ENCODE measurements at places on chromosomes 7 and 10.

DNA sequence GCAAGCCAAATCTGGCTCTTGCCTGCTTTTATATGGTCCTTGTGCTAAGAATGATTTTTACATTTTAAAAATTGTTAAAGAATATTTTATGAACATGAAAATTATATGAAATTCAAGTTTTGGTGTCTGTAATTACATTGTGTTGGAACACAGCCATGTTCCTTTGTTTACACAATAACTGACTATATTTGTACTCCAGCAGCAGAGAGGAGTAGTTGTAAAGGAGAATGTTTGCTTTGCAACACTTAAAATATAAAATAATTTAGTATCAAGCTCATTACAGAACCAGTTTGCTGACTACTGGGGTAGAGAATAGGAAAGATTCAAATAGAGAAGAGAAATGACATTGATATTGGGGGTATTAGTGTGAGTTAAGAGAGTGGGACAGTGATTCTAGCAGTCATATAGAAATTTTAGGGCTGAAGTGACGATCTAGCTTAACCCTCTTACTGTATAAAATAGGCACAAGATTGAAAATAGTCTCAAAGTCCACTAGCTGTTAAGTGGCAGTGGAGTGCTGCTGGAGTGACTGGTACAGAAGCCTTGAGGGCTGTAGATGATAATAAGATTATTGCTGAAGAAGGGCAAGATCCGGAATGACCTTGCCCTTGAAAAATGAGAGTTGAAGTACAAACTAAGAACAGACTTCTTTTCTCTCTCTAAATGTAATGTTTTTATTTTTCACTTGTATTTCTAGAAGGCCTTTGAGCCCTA, 28.2 kb downstream of the SGPL1 start:
- DNase-seq: no peak

DNA sequence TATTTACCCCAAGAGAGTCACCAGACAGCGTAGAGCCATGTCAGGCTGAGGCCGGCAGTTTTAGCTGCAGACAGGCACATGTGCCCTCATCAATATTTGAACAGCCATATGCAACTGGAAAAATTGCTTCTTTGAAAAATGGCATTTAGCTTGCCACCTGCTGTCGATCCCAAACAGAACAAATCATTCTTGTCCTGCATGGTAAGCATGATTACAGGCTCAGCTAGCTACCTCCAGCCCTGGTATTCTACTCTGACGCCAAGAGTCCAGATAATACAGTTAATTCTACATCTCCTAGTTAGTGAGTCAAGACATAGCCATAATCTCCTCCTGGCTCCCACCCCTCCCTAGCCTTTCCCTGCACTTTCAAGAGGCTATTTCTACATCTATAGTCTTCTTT, 7.7 kb downstream of the CREB3L2 start:
- no peak for DNase-seq

- DNase-seq: no peak
These were observed 217.2 kb downstream of the TWIST1 start for GRCh38 chr7:18900236-18900635.

GRCh38 chr10:131655101-131655849, 245.5 kb upstream of the PPP2R2D start:
- no peak for DNase-seq

DNA sequence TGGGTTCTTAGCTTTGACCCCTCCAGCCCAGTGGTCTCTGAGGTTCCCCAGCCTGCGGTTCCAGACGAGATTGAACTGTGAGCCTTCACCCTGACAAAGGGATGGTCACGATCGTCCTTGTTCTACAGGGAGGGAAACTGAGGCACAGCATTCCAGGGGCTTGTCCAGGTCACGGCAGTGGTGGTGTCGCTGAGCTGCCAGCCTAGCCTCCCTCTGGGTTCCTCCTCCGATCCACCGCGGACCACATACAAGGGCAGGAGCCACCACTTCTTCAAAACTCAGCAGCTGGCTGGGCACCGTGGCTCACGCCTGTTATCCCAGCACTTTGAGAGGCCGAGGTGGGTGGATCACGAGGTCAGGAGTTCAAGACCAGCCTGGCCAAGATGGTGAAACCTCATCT, 35.8 kb downstream of the ELFN1 start:
- no peak for DNase-seq

DNA sequence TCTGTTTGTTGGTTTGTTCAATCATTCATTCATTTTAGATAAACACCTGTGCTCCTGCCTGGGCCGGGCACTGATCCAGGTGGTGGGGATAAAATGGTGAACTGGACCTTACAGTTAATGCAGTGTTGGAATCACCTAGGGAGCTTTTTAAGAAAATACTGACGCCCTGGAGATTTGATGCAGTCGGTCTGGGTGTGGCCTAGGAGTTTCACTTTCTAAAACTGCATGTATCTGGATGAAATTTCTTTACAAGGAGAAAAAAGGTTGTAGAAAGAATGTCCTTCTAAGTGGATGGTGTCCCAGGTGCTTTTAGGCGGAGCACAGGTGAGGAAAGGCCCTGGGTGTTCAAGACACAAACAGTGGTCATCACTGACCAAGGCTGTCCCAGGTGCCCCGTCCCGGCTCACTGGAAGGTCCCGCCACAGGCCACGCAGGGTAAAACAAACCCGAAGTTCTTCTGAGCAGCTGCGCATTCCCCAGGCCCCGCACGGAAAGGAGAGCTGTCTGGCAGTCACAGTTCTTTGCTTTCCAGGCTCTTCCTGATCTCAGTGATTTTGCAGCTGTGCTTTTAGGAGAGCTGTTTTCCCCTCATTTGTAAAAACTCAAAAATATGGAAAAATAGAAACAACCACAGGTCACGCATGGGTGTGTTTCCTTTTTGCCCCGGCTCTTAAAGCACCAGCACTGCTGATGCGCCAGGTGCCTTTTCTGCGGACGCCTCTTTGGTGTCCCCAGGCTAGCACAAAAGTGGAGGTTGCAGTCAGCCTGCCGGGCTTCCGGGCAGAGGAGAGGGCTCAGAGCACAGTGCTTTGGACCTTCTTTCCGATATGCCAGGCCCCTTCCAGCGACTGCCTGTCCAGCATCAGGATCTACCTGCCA, 161.9 kb downstream of the GRK5 start:
- no peak for DNase-seq

DNA sequence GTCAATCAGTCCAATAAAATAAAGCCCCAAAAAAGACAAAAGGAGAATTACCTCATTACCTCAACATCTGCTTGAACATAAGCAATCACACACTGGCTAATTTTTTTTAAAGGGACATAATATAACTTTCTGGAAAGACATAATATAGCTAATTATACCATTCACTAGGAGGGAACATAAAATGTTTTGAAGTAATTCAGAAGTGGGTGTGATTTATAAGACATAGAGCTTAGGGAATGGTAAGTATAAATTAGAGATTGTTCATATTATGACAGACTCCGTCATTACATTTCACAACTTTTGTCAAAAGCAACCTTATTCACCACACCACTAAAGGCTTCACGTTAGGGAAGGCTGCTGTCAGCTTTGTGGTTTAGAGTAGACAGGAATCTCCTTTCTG, 3.8 kb downstream of the SHTN1 start:
- no peak for DNase-seq

DNA sequence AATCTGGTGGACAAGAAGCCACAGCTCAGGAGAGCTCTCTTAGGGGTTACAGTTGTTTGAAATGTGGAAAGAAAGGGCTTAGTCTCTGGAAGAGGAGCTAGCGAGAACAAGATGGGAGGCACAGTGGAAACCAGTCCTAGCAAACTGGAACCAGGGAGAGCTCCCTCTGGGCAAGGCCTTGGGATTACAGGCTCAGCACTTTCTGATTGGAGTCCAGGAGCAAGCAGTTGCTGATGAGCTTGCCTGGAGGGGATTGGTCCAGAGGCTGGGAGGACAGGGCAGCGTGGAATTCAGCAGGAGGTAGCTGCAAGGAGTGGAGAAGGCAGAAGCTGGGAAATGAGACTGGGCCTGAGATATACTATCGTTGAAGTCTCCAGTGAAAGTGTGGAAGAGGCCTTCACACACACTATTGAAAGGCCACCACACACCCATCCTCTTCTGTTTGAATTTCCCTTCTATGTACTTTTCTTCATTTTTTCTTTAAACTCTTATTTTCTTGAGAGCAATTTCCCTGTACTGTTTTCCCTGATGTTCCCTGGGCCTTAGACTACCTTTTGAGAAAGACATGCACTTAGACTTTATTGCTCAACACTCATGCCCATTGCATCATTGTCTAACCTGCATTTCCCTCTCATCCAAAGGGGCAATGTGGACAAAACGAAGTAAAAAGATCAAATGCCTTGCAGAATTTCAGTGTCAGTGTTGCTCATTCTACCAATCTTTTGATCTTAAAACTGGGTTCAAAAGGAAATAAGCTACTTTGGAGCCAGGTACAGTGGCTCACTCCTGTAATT, 57.8 kb upstream of the LANCL2 start:
- DNase-seq: no peak

- no peak for DNase-seq
These were observed 39.0 kb upstream of the SLIT1 start for GRCh38 chr10:97224483-97225435.

- DNase-seq: no peak
These were observed 35.5 kb upstream of the TNPO3 start for GRCh38 chr7:129090300-129090907.

- DNase-seq: no peak
These were observed 13.1 kb downstream of the UNC5B start for GRCh38 chr10:71225291-71226058.

DNA sequence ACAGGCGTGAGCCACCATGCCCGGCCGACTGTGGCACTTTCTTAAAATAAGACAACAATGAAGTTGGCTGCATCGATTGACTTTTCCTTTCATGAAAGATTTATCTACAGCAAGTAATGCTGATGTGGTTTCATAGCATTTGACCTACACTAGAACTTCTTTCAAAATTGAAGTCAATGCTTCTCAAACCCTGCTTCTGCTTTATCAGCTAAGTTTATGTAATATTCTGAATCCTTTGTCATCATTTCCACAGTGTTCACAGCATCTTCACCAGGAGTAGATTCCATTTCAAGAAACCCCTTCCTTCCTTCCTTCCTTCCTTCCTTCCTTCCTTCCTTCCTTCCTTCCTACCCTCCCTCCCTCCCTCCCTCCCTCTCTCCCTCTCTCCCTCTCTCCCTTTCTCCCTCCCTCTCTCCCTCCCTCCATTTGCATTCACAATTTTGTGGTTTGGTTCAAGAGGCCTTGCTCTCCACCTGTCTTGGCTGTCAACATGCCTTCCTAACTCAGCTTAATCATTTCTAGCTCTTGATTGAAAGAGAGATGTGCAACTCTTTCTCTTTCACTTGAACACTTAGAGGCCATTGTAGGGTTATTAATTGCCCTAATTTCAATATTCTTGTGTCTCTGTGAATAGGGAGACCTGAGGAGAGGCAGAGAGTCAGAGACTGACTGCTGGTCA, 52.1 kb downstream of the HDAC9 start:
- no peak for DNase-seq

GRCh38 chr10:17847585-17848296, 38.6 kb downstream of the MRC1 start:
- DNase-seq: no peak

DNA sequence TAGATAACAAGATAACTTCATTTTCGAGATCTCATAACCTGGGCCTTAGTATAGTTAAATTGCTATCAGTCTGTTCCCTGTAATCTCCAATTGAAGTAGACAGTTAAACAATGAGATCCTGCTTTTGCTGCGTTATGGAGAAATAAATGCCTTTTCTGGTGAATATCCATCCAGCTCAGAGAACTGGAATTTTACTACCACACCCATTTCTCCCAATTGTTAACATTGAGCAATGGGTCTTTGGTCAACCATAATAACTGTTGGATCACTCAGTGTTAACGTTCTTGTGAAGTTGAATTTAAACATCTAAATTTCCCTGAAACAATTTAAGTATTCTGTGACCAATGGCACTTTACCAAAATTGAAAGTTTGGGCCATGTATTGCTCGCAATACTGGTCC, 3.0 kb downstream of the CALU start:
- DNase-seq: no peak

DNA sequence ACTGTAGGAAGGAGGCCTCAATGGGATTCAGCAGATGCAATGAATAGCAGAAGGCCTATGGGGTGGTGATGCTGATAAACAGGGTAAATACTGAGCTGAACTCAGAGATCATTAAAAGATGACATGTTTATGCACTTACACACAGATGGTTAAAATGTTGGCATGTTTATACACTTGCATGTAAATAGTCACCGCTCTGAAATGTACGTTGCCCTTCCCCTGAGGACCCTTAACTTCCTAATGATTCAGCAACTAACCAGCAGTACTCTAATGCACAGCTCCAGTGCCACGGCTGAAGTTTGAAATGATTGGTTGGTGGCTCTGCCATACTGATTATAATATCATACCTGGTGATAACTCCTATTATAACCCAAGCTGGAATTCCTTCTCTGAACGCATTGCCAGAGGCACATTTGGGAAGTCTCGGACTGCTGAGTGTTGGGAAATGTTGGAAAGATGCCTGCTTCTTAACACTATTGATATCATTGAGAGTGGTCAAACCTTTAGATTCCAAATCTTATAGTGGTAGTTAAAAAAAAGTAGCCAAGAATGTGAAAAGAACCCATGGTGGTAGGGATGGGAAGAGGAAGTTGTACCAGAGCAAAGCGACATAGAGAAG, 3.7 kb upstream of the CAV1 start:
- no peak for DNase-seq

DNA sequence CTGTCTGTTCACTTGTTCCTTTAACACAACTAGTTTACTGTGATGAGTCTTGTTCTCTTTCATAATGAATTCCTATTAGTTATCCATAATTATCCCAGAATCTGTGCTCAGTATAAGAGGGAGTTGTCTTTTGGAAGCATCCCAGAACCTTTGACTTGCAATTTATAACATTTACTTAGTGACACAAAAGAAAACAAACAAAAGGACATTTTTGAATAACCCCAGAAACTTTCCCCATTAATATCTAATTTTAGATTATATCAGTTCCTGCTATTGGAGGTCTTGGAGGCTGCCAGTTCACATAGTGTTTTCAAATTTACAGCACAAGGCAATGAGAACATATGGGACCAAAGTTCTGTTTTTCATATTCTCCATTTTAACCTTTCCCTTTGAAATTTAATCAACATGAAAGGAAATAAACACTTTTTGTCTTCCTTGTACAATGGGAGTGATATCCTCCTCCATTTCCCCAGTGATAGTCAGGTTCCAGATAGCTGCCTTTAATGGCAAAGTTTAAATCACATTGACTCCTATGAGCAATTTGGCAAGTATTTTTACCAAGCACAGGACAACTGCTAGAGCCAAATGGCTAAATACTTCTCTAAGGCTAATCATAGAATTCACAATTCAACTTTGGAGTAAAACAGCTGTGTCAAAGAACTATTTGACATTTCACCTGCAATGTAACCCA, 37.1 kb upstream of the GNAT3 start:
- no peak for DNase-seq

GRCh38 chr10:24439935-24440334, 231.0 kb downstream of the KIAA1217 start:
- no peak for DNase-seq

All from stimulated activated CD4-positive, alpha-beta T cell treated with anti-CD3 and anti-CD28 coated beads, Interleukin-4, amount 100 ng/mL, for 48 hours (primary cell).